ENCODE measurements at places on chromosomes 2 and 18.

GRCh38 chr2:120026890-120027289 lies 14.0 kb downstream of the EPB41L5 start:
- no peak for DNase-seq

DNA sequence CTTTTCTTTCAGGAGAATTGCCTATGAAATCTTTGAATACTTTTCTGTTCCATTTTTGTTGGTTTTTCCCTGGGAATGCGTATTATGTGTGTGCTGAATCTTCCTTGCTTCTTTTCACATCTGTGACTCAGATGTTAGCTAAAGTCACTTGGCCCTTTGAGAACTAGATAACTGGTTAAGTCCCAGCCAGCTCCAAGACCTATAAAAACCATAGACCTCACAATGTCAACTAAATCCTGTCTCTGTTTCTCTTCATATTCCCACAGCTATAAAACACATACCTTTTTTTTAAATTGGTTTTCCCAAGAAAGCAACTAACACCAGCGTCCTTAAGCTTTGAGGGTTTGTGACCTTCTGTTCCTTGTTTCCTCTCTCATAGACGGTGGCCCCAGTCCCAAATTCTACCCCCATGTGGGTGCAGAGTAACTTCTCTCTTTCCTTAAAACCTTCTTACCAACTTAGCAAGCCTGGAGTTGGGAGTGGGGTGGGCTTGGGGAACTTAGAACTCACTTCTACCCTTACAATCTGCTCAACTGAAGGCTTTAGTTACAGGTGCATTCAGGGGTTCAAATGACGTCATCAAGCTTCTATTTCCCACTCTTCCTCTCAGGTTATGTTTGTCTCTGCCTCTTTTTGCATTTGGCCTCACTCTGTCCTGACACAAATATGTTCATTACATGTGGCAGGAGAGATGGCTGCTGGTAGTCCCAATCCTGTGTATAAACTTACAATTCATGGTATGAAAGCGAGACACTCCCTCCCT lies 58.1 kb upstream of the TGIF1 start:
- no peaks in the 10 kb centered on the region for H3K27me3 ChIP-seq
- H3K4me1 ChIP-seq = no peaks in the 10 kb centered on the region
- DNase-seq = no peak
- H3K4me3 ChIP-seq = no peak overlapping the region
- H3K36me3 ChIP-seq = no peaks in the 10 kb centered on the region

- no peak overlapping the region for H3K27ac ChIP-seq
- H3K36me3 ChIP-seq = peaks cover 10% of the 10 kb centered on the region
- DNase-seq = no peak
- H3K4me3 ChIP-seq = no peak overlapping the region
- H3K4me1 ChIP-seq = no peaks in the 10 kb centered on the region
- H3K27me3 ChIP-seq = no peaks in the 10 kb centered on the region
Measured at GRCh38 chr2:120958623-120959366, 223.1 kb downstream of the GLI2 start.

GRCh38 chr2:161130354-161130753 lies 29.9 kb upstream of the TANK start:
- no peak for DNase-seq
- no peak overlapping the region for H3K4me3 ChIP-seq
- no peaks in the 10 kb centered on the region for H3K27me3 ChIP-seq
- H3K4me1 ChIP-seq = peaks cover 9% of the 10 kb centered on the region
- H3K36me3 ChIP-seq = no peaks in the 10 kb centered on the region
- no peak overlapping the region for H3K27ac ChIP-seq

DNA sequence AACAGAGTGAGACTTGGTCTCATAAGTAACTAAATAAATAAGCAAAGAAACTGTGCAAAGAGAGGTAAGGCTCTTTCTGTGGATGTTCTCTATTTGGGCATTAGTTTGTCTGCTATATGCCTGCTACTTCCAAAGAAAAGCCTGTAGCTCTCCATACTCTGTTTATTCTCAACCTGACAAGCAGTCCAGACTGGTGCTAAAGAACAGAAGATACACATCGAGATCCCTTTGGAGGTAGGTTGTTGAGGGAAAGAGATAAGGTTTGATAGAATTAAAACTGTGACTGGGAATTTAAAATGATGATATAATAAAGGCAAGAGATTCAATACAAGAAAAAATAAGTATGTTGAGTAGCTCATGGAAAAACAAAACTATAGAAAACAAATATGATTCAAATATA lies 885.1 kb upstream of the FSHR start:
- no peak overlapping the region for H3K4me3 ChIP-seq
- H3K27ac ChIP-seq = no peak overlapping the region
- H3K4me1 ChIP-seq = no peaks in the 10 kb centered on the region
- H3K27me3 ChIP-seq = no peaks in the 10 kb centered on the region
- no peaks in the 10 kb centered on the region for H3K36me3 ChIP-seq
- no peak for DNase-seq

Measured in tibial artery (tissue), 4 donors.